ENCODE measurements at places on chromosomes 5 and 9.

DNA sequence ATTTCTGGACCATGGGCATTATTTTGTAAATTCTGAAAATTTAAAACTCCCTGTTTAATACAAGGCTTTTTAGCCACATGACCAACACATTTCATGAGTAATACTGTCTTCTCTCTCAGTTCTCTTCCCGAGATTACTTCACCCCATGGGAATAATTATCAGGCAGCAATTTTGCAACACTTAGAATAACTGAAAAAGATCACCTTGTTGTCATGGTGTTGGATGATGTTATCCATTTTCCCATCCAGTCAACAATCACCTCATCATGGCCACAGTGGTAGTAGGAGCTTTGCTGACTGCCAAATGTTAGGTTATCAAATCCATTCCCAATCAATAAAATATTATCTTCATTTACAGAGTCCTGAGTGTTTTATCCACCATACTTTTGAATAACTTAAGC is 354.9 kb upstream of the ISL1 start:
- no peak for DNase-seq

GRCh38 chr5:169651526-169651925 is 14.5 kb downstream of the DOCK2 start:
- no peak for DNase-seq

DNA sequence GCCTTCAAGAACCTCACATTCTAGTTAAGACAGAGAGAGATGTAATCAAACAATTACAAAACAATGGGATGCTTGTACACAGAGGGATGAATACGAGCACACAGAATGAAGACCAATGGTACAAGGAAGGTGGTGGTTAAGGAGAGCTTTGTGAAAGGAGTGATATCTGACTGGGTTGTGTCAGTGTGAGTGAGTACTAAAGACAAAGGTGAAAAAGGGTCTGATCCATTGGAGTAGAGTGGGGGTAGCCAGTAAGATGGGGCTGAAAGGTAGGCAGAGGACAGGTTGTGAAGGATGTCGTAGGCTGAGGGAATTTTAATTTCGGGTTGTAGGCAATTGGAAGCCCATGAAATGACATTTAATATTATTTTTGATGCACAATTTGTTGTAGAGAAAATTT is 9.9 kb downstream of the RBM18 start:
- DNase-seq = no peak

- no peak for DNase-seq
Observed at GRCh38 chr9:36258996-36259533, 817 bp upstream of the GNE start.

- DNase-seq = no peak
Observed at GRCh38 chr5:95619096-95619495, 791 bp upstream of the GPR150 start.

GRCh38 chr9:124696101-124696500 is 75.0 kb downstream of the NR6A1 start:
- no peak for DNase-seq

- DNase-seq = no peak
Observed at GRCh38 chr9:90916147-90916734, 114.6 kb downstream of the SYK start.

- no peak for DNase-seq
Observed at GRCh38 chr5:6702633-6703032, 10.6 kb upstream of the TENT4A start.

DNA sequence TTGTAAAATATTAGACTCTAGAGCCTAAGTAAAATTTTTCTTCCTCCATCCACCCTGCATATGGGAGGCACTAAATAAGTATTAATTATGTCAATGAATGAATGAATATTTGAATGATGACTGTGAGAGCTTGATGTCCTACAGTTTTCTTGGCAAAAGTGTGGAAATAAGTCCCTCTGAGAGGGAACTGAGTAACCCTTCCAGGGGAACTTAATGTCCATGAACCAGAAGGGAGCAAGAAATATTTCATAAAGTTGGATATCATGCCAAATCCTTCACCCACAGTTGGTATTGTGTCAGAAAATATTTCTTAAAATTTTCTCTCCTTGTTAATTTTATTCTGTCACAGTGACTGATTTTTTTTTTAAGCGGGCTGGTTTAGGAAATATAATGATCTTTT is 36.6 kb downstream of the NNT start:
- no peak for DNase-seq

All from nephron progenitor cell (in vitro differentiated cells).